GM06990 (cell line): ENCODE measurements at places on chromosomes 11 and 22.

DNA sequence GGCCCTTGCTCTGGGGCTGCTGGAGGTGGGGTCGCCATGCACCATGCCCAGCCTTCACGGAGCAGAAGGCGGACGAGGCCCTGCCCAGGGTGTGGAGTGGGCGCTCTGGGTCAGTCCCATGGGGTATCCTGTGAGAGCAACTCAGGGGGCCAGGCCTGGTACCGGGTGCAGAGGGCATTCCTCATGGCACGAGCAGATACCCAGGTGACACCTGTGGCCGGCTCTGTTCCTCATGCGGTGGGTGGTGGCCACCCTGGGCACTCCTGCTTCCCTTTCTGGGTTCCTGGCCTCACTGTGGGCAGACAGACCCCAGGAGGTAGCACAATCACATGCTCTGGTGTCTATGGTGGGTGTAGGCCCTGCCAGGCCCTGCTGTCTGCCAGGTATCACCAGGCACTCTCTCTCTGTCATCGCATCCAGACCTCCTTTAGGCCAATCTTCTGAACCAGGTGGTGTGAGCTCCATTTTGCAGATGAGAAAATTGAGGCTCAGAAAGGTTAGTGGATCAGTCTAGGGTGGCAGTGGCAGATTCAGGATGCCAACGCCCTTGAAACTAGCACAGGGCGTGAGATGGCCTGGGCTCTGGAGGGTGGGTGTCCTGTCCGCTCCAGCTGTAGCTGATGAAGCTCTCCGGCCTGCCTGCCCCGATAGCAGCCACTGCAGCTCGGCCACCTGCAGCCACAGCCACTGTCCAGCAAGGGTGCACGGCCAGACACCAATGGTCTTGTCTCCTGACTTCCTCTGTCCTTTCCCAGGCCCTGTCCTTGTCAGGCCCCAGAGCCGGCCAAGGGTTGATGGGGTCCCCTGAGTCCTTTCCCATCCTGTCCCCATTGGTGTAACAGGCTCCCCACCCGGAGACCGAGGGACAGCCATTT lies 15.1 kb downstream of the DGKZ start:
- DNase-seq, result no peak

DNA sequence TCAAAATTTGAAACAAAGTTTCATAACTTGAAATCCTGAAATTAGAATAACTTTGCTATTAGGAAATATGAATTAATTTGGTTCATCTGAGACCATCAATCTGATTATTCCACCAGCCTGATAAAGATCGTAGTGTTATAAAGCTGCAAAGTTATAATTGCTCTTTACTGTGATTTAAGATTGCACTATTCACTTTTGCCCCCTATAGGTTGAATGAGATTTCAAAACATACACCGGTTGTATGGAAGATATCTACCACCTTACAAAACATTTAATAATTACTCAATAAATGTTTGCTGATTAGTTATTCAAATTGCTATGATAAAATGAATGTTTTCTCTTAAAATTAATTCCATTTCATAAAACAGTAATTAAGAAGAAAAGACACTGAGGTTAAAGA lies 26.1 kb downstream of the APIP start:
- DNase-seq, result no peak

DNA sequence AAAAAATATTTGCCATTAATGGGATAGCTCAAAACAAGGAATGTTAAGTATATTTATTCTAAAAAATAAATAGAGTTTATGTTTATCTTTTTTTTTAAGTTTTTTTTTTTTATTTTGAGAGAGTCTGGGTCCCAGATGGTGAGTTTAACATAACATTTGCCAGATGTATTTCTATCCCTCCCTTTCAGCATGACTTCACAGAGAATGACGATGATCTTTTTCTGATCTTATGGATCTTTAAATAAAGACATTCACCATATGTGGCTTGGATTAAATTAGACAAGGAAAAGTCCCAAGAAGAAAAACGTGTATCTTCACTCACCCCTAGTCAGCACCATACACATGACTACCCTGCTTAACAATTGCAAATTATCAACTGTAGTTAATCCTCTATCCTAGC lies 839.8 kb upstream of the CNTN5 start:
- no peak for DNase-seq

- no peak for DNase-seq
Observed at GRCh38 chr22:47318041-47318737, 555.7 kb downstream of the TBC1D22A start.

GRCh38 chr22:24105013-24105360 lies 76.3 kb upstream of the SUSD2 start:
- no peak for DNase-seq

- no peak for DNase-seq
Observed at GRCh38 chr22:20590477-20591294, 83.3 kb downstream of the MED15 start.

DNA sequence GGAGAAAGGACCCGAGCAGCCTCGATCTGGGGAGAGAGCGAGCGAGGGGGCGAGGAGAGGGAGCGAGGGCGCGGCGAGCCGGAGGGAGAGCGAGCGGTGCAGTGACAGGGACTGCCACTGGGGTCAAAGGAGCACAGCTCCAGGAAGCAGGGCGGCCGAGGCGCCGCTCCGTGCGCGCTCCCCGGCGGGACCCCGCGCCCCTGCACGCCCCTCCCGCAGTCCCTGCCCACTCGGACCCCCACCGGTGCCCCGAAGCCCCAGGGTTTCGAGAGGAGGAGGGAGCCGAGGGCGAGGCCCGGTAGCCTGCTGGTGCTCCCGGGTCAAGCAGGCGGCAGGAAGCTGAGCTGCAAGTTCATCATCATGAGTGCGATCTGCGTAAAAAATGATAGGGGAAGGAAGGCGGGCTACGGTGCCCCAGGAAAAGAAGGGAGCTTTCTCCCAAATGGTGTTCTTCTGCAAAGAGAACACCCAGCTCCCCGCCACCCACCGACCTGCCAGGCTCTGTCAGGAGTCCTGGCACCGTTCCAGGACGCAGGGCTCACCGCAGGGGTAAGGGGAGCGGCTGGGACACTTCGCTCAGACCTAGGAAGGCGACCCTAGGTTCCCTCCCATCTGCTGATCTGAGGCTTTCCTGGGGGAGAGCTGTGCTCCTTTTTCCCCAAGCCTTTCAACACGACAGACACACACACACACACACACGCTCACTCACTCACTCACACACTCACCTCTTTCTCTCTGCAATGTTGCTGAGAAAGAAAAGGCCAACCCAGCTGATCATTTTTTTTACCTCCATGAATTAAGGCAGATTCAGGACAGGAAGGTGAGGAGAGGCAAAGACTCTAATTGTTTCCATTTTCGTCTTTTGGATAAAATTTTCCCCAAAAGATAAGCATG lies at the start of gene MPPED2:
MPPED2 (minus strand) TSS at position 103 of the 894 bp plus-strand sequence. CDS start 5,980 bp downstream, outside the sequence.
- peak; percentile 39 for DNase-seq

GRCh38 chr11:115151010-115151409 lies 353.2 kb downstream of the CADM1 start:
- no peak for DNase-seq

- DNase-seq, result no peak
Observed at GRCh38 chr11:35412285-35412684, 7.1 kb downstream of the SLC1A2 start.

GRCh38 chr11:32052215-32052614 lies 38.7 kb upstream of the RCN1 start:
- DNase-seq, result no peak

DNA sequence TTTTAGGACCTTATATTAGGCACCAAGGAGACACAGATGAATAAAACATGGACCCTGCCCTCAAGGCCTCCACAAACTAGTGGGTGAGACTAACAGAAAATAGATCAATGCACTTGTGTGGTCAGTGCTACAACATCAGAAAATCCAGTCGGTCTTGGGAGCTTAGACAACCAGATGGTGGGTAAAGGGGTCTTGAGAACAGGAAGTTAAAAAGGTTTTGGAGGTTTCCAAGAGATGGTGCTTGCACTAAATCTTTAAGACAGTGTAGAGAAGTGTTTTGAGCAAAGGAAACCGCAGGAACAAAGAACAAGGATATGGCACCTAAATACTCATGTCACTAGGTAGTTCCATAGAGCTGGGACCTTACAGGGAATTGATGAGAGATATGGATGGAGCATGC lies 56.2 kb downstream of the GALNT18 start:
- no peak for DNase-seq

DNA sequence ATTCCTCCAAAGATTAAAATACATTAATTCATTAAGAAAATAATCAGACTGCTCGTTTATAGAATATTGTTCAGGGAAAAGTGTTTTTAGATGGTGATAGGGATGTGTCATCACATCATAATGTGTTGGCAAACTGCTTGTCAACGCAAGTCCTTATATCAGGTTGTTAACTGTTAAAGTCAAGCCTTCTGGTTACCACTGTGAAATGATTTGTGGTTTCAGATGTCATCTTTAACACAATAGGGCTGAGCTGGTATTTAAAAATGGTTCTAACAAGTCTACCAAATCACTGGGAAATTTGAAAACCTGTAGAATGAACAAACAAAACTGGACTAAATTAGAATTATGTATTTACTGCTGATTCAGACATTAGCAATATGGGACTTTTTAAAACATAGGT lies 2.4 kb upstream of the MMP13 start:
- no peak for DNase-seq

GRCh38 chr11:61512435-61512834 lies 3.9 kb downstream of the LRRC10B start:
- no peak for DNase-seq

DNA sequence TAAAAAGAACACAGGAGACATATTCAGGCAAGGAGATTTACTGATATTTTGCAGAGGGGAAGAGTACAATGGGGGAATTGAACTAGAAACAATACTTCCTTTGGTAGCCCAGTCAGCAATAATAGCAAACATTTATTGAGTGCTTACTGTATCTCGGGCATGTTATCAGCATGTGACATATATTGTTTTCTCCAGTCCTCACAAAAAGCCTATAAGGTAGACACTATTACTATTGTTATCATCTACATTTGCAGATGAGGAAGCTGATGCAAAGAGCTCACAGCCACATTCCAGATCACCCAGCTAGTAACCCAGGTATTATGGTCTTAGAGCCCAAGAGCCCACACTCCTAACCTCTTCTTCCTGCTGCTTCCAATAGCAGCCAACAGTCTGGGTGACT lies 27.9 kb downstream of the NAV2 start:
- DNase-seq, result no peak

GRCh38 chr22:48431536-48432315 lies 1395.9 kb downstream of the BRD1 start:
- DNase-seq, result no peak

DNA sequence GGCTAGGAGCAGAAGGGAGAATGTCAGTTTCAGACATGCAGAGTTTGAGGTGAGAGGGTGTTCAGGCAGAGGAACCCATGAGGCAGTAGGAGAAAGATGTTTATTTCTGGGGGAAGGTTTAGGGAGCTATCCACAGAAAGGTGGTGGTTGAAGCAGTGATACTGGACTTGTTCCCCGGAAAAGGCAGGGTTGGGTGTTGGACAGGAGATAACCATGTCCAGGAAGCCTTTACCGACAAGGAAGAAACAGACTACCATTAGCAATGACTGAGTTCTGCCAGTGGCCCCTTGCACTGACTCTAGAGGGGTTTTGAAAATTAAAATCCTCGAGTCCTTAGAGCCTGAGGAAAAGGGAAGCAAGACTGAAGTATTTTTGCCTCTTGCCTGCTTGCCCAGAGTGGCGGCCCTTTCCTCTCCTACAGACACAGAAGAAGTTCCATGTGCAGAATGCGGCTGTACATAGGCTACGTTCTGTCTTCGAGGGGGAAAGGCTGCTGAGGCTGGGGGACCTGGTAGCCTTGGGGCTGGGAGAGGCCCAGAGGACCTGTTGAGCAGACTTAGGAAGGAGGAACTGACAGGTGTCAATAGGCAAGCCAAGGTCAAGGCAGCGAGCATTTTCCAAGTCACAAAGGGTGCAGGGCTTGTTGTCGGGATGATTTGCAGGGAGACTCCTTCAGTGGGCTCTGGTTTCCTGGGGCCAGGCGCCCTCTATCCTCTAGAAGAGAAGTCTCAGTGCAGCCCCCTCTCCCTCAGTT lies 146.7 kb downstream of the LDLRAD3 start:
- no peak for DNase-seq

- no peak for DNase-seq
Observed at GRCh38 chr11:129694538-129694937, 121.1 kb upstream of the TMEM45B start.

GRCh38 chr11:128483211-128483788 lies 104.1 kb downstream of the ETS1 start:
- DNase-seq, result no peak

DNA sequence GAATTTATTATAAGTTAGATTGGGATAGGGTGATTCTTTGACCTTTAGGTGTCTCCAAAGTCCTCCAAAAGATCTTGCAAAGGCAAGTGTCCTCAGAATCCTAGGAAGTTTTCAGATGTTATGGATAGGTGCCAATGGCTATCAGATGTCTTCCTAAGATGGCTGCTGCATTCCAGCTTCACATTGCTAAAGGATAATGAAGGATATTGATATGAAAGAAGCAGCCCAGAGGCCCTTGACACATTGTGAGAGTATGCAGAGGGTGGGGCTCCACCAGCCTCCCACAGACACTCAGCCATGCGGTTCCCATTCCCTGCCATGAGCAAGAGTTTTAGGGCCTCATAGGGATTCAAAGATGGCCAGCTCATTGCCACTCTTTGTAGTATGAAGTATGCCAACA lies 22.3 kb upstream of the GLYATL2 start:
- no peak for DNase-seq

DNA sequence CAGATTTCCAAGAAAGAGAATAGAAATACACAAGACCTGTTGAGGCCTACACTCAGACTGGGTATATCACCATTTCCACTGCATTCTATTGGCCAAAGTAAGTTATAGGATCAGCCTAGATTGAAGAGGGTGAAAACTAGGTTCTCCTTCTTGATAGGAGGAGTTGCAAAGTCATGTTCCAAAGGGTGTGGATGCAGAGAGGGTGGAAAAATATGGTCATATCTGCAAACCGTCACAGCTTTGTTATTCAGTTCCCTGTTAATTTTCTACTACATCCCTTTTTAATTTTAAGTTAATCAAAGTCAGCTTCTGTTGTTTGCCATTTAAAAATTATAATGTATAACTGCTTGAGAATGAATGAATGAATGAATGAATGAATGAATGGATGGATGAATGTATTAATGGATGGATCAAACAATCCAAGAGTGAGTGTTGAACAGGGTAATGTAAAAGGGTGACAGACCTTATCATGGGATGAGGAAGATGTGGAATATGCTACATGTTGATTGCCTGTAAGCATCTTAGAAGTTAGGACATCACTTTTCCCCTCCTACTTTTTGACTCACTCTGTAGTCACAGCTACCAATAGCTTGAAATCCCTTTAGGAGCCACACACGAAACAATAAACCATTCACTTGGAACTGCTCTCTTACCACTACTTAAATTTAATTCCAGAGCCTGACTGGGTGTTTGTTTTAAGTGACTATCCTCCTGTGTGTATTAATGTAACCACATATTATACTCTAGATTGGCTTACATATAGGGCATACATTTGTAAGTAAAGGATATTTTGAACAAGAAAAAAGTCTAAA lies 121.5 kb downstream of the CCDC34 start:
- DNase-seq, result no peak

- no peak for DNase-seq
Observed at GRCh38 chr11:132564091-132564885, 968.0 kb downstream of the OPCML start.

- DNase-seq, result no peak
Observed at GRCh38 chr22:37497062-37497599, 10.9 kb upstream of the MFNG start.

GRCh38 chr22:19292458-19293230 lies 1.1 kb upstream of the CLTCL1 start:
- no peak for DNase-seq

- no peak for DNase-seq
Observed at GRCh38 chr11:98155696-98156095, 865.1 kb upstream of the CNTN5 start.
